ENCODE measurements at places on chromosomes 13 and 19. TPM values are rescaled to one million over a fixed set of nuclear protein-coding genes. Genes with fewer than 3 reads are reported as not detected.

The SAMD4B gene
- total RNA-seq, result 157 TPM

The KISS1R gene
- not detected for total RNA-seq

The PGPEP1 gene
- total RNA-seq, result 15.8 TPM

The SPTBN4 gene
- 0.43 TPM for total RNA-seq

The FFAR2 gene
- total RNA-seq, result not detected

The FBXL3 gene
- total RNA-seq, result 24.1 TPM

The CDC42EP5 gene
- 119 TPM for total RNA-seq

The PEAK3 gene
- not detected for total RNA-seq

The PROZ gene
- total RNA-seq, result not detected

The NOVA2 gene
- total RNA-seq, result not detected

The USP12 gene
- 16.6 TPM for total RNA-seq

The ADGRE1 gene
- total RNA-seq, result 0.09 TPM

Measured in A673 (cell line).